Vagina (tissue), 2 donors: ENCODE measurements at places on chromosomes 6 and 20.

GRCh38 chr20:46621492-46621891, 29.8 kb downstream of the SLC13A3 start:
- no peak for DNase-seq

DNA sequence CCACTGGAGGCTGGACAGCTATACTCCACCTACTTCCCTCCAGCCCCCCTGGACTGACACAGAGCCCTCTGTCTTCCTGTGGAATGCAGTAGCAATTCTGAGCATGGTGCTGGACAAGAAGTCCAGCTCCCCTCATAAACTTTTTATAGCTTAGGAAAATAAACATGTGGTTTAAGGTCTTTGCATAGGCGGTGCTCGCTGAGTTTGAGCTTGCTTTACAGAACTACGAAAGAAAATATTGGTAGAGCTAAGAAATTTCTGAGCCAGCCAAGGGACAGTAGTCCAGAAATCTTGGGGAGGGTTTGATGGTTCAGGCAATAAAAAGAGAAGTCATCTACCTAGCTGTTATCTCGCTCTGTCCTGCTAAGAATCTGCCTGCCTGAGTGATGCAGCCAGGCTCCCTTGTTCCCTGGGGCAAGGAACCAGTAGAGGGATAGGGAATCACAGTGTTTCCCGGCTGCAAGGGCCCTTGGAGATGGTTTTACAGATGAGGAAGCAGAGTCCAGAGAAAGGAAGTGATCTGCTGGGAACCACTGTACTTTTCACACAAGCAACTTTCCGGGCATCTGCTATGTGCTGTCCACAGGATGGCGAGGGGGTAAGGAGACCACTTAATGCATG, 343.4 kb downstream of the CDC5L start:
- DNase-seq: peak; percentile 55

GRCh38 chr20:49420811-49421295, 61.6 kb downstream of the KCNB1 start:
- peak; percentile 95 for DNase-seq

DNA sequence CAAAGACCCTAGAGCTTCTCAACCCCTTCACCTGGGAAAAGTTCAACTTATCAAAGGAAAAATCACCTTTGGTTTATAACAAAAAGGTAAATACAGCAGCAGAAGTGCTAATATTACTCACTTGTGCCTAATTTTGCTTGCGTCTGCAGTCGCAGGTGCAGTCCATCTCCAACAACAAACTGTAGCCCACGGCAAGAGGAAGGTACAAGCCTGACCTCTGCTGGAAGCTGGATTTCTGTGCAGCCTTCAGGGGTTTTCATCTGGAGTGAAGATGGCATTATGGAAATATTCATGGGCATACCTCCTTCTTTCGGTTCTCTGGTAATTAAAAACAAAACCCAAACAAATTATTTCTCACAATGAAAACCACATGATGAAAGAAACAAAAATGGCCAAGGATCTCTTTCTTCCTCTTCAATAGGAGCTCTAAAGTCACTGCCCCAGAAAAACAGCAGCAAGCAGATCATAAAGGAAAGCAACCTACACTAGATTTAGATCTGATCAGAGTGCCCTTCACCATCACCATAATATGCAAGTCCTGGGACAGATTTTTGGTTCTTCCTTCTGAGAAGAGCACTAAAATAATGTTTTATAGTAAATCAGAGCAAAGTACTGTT, 7.8 kb downstream of the UBE3D start:
- no peak for DNase-seq

DNA sequence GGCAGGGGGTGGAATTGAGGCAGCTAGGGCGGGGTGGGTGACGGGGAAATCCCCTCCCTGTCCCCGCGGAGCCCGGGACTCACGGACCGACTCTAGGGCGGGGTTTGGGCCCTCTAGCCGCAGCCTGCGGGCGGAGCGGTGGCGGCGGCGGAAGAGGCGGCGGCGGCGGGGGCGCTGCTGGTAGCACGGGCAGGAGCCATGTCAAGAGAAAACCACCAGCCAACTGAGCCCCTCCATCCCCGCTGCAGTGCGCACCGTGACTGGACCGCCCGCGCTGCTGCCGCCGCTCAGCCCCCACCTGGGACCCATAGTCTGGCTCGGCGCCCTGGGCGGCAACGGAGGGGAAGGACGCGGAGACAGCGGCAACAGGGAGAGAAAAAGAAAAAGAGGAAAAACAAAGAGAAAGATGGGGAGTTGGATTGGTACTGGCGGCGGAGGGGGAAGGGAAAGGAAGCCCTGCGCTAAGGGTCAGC, 1.2 kb upstream of the C6orf62 start:
- DNase-seq: peak; percentile 89
